ENCODE measurements at places on chromosomes 16 and 17.

DNA sequence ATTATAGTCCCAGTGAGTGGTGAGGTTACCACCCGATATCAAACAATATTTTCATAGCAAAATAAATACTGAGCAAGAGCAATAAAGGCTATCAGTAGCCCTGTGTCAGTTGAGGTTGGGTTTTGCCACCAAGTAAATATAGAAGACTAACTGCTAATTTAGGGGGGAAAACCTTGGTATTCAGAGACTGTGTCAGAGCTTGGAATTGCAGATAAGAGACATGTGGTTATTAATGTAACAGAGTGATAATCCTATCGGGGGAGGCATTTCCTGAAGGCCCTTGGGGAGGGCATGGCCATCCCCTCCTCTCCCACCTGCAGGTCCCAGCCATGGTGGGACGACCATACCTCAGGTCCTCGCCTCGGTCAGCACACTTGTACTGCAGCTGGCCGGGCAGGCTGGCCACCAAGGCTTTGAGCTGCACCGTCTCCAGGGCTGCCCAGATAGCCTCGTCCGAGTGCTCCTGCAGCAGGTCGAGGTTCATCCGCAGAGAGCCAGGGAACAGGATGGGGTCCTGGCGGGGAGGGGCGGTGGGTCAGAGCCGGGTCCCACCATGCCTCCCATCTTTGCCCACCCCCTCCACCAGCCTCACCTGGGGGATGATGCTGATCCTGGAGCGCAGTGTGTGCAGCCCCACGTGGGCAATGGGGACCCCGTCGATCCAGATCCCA lies 68.9 kb downstream of the ABCC6 start:
- ATAC-seq = no peak

DNA sequence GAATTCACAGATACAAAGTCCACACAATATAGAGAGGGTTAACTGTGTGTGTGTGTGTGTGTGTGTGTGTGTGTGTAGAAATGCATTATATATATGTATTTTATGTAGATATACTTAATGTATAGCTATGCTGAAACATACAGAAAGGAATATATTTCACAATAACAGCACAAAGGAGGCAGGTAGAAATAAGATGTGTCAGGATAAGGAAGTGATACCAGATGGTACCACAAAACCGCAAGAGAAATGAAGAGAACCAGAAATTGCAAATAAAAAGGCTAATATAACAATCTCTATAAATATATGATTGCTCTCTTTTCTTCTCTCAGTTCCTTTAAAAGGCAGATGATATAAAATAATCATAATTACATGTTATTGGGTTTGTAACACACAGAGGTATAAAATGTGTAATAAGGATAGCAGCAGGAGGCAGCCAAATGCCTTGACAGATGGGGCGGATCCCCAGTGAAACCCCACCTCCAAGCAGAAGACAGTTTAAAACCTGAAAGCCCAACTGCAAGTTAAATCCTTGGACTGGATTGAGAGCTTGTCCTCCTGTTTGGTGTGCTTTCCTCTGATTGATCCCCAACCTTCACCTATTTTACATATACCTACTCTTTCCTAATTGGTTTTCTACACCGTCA lies 365.4 kb upstream of the C16orf82 start:
- no peak for ATAC-seq

GRCh38 chr17:12737740-12738469 lies 51.4 kb upstream of the ARHGAP44 start:
- no peak for ATAC-seq

- ATAC-seq = peak; percentile 6
Measured at GRCh38 chr17:9212376-9213302, 191.3 kb downstream of the NTN1 start.

DNA sequence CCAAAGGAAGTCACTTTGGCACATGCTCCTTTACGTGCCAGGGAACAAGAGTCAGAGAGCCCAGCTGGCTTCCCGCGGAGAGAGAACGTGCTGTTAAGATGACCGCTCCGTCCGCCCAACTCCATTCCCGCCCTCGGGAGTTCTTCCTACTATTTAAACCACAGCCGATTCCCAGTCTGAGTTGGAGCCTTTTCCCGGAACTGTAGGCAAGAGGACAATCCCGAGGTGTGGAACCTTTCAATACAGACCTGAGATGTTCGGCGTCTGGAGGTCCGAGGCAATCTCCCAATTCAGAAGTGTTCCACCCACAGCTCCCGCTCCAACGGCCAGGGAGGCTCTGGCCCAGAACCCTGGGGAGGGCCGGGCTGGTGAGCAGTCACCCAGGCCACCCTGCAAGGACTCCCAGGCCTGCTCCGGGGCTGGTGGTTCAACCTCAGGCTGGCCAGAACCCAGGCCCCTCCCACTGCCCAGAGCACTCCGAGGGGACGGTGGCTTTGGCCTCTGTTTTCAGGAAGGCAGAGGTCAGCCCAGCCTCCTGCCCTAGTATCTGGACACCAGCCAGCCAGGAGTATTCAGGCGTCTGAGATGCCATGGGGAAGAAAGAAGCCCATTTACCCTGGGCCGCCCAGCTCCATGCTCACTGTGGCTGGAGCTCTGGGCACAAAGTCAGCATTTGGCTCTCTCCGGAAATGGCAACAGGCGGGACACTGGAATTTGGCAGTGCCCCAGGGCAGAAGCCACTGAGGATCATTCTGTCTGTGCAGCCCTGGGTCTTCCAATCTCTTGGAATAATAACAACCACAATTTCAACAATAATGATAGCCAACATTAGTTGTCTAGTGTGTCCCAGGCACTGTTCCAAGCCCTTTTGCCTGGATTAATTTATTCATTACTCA lies 21.4 kb downstream of the EMP2 start:
- ATAC-seq = no peak

- no peak for ATAC-seq
Measured at GRCh38 chr16:30659507-30660423, 1.5 kb downstream of the FBRS start.

DNA sequence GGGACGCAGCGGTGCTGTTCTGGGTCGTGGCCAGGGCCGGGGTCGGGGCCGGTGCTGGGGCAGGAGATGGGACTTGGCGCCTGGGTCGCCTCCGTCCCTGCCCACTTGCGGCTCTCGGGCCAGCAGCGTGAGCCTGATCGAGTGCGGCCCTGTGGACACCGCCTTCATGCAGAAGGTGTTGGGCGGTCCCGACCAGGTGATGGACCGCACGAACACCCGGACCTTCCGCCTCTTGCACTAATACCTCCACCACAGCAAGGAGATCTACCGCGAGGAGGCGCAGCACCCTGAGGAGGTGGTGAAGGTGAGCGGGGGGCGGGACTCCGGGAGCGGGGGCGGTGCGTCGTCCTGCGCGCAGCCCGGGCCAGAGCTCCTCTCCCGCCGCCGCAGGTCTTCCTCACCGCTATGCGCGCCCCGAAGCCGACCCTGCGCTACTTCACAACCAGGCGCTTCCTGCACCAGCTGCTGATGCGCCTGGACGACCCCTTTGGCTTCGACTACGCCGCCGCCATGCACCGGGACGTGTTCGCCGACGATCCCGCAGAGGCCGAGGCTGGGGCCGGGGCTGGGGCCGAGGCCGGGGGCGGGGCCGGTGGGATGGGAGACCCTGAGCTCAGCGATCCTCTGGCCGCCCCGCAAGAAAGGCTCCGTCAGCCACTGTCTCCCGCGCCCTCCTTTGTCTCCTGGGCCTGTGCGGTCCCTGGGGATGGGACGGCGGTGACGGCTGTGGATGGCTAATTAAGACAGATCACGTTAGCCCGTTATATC lies 4.5 kb upstream of the HSD17B1 start:
- ATAC-seq = peak; percentile 72

DNA sequence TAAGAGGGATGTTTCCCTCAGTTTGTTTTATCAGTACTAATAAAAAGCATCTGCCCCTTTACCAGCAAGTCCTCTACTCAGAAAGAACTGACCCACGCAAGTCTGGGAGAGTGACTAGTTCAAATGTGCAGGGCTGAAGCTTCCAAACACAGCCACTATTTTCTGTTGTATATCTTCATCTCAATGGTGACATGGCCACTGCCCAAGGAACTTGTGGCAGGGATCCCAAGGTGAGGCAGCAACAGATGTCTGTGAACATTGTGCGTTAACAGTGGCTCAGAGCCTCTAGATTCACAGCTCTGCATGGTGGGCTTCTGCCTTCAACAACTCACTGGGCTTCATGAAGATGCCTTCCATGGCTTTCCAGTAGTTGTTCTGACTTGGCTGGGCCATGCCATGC lies 3.7 kb upstream of the BLTP2 start:
- ATAC-seq = no peak

DNA sequence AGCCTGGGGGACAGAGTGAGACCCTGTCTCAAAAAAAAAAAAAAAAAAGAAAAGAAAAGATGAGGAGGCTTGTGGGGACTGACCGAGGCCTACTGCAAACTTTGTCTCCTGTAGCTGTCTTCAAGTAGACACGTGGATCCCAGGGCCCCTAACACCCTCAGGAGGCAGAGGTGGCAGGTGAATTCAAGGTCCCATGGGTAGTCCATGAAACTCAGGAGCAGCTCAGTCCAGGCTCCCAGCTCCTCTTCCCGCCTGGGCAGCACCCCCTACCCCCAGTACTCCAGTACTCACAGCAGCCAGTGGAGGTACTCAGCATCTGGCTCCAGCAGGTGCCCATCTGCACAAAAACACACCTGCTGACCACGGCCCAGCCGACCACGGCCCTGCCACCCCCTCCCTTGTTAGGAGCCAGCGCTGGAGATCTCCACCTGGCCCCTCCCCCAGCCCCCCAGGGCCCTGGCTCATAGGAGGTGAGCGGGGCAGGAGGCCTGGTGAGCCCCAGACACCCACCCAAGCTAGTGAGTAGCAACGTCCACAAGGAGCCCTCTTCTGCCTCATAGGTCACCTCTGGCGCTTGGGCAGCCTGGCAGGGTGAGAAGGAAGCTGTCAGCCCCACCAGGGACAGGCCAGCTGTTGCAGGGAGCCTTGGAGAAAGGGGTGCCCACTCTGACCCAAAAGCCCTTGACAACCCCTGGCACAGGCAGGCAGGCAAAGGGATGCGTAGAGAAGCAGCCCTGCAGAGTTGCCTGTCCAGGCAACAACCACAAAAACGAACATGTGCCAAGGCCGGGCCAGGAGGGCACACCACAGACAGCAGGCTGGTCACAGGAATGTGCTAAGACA lies 3.8 kb downstream of the MRPL38 start:
- ATAC-seq = no peak

DNA sequence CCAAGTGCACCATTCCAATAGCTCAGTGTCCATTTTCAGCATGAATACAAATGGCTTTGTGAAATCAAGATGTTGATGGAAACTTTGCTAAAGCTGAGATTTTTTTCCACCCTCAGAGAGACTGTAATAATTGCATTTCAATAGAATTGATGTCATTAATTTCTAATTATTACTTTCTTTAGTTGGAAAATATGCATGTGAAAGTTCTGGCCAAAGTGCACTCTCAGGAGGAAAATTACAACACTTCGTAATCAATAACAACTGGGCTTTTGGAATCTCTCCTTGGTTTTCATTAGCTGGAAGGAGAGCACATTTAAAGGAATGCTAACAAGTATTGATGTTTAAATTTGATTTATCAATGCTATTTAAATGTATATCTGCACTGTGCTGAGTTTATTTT lies 529.5 kb upstream of the CDH8 start:
- no peak for ATAC-seq

DNA sequence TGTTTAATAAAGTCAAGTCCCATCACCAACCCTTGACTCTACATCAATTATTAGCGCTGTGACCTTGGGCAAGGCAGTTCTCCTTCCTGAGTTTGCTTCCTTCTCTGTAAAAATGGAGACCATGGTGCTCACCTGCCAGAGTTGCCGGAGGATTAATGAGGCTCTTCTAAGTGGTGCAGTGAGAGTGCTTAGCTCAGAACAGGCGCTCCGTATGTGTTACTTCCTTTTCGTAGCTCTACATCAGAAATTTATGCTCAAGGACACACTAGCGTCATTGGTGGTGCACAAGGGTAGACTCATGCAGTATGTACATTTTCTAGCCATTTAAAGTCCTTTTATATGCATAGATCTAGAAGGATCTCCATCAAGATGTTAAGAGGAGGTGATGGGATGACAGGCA lies 17.4 kb upstream of the CMIP start:
- ATAC-seq = peak; percentile 35

DNA sequence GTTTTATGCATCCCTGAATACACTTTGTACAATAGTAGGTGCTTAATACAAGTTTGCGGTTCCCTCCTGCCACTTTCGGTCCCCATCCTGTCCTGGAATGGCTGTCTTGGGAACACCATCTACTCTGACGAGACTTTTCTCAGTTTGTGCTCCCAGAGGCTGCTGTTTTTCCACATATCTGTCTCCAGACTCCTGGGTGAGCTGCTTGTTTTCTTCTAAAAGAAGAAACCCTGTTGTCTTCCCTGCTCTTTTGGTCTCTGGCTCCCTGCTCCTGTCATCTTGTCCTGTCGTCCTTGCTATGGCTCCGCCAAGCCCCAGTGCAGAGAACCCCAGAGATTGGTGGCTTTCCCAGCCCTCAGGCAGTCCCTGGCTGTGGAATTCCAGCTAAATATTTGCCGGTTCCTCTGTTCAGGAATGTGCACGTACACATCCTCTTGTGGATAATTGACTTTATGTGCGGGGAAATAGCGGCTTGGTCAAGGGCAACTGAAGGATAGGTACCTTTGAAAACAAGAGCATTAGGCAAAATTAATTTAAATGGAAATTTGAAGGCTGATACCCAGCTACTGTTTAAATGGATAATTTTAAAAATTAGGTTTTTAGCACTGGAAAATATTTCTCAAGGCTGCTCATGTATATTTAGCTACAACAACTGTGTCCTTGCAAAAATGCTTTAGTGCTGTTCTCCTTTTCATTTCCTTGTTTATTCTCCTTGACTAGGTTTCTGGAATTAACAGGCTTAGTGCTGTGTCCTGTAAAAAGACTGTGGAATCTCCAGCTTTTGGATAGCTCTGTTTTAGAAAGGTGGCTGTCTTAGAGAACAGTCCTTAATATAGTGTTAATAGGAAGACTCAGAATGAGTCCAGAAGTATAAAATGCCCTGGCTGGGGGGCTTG lies 50.2 kb upstream of the SLC12A3 start:
- no peak for ATAC-seq

DNA sequence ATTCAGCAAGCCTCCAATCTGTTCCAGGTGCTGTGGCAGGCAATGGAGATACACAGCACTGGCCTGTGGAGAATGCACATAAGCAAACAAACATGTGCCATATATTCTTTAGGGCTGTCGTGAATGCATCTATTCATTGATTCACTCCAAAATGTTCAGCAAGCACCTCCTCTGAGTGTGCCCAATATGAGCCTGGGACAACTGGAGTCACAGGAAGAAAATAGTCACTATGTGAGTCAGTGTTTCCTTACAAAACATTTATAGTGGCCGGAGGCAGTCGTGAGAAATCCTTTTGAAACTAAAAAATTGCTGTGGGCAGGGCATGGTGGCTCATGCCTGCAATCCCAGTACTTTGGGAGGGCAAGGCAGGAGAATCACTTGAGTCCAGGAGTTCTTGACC lies 310.1 kb downstream of the CA10 start:
- peak; percentile 57 for ATAC-seq

DNA sequence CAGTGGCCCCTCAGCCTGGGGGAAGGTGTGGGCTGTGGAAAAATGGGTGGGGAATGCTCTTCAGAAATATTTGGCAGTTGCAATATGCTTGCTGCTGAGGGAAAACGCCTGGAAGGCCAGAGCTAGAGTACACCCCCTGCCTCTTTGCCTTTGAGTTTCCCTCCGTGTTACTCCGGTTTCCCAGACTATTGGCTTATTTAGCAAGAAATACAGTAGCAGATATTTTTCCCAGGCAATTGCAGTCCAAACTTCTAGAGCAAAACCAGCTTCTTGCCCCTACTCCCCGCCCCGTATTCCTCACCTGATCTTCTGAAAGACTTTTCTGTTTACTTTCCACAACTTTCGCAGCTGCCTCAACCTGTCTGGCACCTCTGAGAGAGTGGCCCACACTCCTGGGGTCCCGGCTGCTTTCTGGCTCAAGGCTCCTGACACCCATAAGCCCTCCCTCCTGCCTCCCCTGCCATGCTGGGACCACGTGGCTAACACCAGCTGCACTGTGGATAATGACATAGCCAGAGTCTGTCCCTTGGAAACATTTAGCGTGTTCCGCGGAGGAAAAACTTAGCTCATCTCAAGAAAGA lies 45.8 kb upstream of the HELZ start:
- ATAC-seq = peak; percentile 21

Data from motor neuron (in vitro differentiated cells).